ENCODE measurements at places on chromosomes 5 and 9. TPM values are rescaled to one million over a fixed set of nuclear protein-coding genes. Genes with fewer than 3 reads are reported as not detected.

DNA sequence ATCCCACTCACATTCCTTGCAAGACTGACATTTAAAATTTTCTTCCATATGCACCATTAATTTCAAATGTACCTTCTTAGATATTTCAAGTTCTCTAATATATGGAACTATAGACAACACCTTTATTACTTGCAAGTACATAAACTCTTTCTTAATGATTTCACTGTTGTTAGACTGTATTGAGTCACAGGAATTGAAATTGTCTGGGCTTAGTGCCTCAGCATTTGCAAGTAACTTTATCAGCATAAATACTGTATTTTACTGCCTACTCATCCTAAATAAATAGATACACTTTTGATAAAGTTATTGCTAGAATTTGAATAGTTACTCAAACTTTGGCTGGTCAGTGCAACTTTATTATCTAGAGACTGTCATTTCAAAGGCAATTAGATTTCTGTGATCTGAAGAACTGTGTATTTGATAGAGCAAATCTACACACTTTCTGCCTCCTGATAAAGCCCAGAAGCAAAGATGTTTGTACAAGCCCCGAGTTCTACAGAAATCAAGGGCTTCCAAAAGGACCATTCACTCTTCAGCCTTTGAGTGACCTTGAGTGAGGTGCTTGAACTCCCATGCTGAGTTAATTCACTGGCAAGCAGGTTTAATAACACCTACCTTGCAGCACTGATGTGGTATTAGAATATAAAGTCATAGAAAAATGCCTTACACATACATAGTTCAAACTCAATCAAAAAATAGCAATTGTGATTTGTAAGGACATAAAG, 91.6 kb downstream of the COX7C start:
- DNase-seq, result no peak

DNA sequence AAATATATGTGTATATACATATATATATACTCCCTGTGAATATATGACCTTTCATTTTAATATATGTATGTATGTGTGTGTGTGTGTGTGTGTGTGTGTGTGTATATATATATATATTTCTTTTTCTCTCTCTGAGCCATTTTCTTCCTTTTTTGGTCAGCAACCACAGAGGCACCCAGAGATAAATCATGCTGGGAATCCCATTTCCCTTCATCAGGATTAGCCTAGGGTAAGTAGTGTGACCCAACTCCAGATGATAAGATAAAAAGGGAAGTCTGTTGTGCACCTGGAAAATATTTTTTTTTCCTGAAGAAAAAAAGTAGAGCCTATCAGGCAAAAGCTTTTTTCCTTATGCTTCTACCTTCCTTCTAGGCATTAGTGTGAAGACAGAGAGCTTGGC, 25.4 kb upstream of the SUB1 start:
- no peak for DNase-seq

GRCh38 chr5:134252671-134253070, 26.8 kb upstream of the PPP2CA start:
- no peak for DNase-seq

DNA sequence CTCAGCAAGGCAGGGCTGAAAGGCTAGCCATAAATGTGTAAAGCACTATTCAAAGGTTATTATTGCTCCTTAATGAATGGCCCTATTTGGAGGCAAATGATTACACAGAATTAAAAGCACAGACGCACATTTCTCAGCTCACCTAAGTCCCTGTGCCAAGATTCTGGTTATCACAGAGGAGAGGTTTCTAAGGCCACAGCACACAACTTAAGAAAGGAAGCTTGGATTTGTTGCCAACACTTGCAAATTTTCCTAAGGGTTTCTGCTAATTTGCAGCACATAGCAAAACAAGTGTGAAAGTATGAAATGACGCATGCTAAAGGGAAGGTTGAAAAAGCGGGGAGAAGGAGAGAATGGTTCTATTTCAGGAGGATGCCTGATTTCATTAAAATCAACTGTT, 834.1 kb upstream of the C9orf72 start:
- no peak for DNase-seq

GRCh38 chr5:126794157-126794828, 17.4 kb downstream of the LMNB1 start:
- no peak for DNase-seq

The PKD2L2 gene
- not detected for total RNA-seq

The RNF183 gene
- total RNA-seq, result not detected

The SPINK7 gene
- total RNA-seq, result not detected

- DNase-seq, result no peak
Measured at GRCh38 chr5:80619086-80619485, 35.4 kb upstream of the MSH3 start.

DNA sequence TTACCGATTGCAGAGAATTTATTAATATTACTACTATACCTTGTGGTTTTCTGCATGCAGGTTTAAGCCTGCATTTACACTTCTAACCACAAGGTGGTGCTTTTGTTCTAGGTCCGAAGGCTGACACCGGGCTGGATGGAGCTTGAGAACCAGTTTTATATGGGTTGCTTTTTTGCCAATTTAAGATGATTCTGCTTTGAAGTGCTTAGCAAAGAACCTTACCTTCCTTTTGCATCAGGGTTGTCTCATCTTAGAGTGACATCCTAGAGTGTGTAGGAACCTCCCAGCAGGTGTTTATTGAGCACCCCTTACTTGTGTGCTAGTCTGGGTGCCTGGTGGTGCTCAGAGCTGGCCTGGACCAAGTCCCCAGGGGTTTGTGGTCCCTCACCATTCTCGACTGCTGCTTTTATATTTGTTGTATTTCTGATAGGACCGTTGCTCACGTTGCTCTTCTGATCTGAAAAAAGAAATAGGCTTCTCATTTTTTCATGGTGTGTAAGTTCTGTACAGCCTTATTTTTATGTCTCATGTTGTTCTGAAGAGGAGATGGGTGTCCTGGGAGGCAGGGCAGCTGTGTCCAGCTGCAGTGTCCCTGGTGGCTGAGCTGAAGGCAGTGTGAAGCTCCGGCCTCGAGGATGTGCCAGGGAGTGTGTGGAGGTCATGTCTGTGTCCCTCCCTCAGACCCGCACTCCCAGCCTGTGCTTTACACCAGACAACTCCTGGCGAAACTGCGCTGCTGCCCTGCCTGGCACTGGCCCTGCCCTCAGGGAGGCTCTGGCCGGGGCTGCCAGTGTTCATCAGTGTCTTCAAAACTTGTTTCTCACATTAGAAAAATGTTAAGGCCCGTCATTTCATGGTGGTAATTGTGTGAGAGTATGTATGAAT, 54.3 kb downstream of the EHMT1 start:
- peak; percentile 72 for DNase-seq

The TLR4 gene
- 33.1 TPM for total RNA-seq

DNA sequence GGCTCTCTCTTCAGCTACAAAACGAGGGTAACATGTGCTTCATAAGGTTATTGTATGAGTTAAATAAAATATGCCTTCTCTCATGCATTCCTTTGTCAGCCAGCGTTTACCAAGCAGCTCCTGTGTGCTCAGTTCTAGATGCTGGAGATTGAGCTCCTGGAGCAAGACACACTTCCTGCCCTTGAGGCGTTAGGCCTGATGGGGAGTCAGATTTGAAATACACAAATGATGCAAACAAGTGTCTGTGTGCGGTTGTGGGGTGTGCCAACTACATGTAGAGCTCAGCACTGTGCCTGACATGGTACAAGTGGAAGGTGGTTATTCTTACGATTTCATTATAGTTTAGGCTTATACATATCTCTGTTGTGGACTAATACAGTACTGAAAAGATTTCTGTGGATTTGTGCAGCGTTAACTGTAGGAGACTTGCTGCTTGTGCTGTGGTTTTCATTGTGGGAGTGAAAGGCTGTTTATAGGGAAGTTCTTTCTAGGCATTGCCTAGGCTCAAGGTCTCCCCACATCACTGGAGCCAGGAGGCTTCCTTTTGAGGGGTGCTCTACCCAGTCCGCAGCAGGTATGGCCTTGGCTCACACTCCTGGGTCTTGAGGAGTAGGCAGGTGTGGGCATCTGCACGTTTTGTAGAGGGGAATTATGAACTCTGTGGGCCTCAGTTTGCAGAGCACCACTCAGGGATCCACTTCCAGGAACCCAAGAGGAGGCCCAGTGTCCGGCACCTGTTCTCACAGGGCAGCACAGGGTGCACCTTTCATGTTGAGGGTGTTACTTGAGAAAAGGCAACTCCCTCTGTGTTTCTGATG, 39.8 kb upstream of the ANGPTL2 start:
- no peak for DNase-seq

GRCh38 chr5:130102960-130103359, 198.7 kb downstream of the CHSY3 start:
- DNase-seq, result no peak

DNA sequence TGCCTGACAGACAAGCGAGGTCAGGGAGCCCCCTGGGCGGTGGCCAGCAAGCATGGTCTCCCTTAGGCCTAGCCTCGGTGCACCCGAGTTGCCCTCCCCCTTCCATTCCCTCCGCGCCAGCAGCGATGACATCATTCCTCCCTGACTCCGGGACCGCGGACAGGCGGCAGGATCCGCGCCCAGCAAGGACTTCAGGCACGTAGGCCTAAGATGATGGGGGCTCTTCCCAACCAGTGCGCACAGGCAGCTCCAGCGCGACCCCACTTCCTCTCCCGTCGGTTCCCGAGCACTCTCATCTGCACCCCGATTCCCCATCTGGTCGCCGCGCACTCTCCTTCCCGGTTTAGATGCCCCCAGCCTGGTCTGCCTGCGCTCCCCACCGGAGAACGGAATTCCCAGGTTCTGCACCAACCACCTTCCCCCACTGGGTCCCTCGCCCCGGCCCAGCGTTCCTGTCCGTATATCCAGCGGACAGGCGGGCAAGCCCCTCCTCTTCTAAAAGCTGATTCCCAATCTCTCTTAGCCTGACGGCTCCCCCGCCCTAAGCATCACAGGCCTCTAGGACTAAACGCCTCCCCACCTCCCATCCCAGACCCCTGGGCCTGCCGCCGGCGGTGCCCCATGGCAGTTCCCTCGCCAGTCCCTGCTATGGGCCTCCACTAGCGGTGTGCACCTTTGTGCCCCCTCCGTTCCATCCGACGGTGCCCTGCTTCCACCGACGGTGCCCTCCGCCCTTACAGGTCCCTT, 931 bp downstream of the FAM219A start:
- DNase-seq, result peak; percentile 43

DNA sequence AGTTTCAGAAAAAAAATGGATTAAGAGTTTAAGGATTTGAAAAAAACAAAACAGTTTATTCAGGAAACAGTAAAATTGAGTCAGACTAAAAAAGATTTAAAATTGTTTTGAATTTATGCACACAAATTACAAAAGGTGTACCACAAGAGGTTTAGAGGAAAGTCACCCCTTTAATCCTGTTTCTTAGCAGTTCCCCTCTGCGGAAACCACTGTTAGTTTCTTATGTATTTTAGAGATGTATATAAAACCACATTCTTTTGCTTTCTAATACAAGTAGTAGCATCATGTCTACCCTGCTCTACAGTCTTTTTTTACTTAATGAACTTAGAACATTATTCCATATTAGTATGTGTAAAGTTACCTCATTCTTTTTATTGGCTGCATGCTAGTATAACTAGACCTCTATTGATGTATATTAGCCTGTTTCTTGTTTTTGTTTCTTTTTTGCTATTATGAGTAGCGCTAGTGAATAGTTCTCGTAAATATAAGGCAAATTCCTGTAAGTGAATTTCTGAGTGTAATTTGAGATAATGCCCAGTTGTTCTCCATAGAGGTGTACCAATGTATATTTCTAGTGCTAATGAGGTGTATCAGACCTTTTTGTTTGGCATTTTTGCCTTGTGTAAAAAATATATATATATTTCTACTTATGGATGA, 20.0 kb downstream of the GPBP1 start:
- DNase-seq, result no peak

The FBXW2 gene
- total RNA-seq, result 41.1 TPM

DNA sequence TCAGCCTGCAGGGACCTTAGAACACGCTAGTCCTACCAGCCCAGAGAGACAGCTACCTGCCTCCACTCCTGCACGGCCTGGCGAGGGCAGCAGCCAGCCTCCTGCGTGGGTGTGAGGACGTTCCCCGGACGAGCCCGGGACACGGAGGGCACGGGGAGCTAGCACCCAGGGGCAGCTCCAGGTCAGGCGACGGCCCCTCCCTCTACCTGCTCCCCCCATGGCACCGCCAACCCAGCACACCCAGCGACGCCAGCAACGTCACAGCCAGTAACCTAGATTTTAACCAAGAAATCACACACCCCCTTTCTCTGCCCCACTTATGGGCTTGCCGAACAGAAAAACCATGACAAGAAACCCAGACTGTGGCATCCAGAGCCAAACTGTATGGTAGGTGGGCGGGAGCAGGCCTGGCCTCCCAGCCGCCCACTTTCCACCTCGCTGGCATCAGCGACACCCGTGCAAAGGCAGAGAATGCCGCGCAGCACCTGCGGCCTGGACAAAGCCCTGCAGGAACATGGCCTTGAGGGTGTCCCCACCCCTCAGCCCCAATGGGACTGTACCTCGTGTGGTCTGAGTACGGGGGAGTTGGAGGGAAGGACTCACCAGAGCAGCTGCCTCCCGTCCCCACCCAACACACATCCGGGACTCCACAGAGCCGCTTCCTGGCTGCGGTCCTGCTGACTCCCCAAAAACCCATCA, 47.9 kb downstream of the NACC2 start:
- DNase-seq, result no peak

The OR2K2 gene
- not detected for total RNA-seq

The NIPAL4 gene
- not detected for total RNA-seq

DNA sequence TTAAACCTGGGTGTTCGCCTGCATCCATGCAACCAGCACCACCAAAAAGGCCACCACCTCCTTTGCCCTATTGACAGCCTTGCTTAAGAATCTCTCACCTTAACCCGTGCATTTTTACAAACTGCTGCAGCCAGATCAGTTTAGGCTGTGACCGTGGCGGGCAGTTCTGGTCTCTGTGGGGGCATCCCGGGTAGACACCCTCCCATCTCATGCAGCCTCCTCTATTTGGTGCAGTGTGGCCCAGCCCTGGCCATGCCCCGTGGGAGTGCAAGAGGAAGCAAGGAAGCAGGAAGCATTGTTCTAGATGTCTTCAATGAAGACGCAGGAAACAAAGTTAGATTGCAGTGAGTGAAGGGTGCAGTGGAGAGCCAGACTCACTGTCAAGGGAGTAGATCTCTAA, 108.8 kb upstream of the MVB12B start:
- DNase-seq, result no peak

DNA sequence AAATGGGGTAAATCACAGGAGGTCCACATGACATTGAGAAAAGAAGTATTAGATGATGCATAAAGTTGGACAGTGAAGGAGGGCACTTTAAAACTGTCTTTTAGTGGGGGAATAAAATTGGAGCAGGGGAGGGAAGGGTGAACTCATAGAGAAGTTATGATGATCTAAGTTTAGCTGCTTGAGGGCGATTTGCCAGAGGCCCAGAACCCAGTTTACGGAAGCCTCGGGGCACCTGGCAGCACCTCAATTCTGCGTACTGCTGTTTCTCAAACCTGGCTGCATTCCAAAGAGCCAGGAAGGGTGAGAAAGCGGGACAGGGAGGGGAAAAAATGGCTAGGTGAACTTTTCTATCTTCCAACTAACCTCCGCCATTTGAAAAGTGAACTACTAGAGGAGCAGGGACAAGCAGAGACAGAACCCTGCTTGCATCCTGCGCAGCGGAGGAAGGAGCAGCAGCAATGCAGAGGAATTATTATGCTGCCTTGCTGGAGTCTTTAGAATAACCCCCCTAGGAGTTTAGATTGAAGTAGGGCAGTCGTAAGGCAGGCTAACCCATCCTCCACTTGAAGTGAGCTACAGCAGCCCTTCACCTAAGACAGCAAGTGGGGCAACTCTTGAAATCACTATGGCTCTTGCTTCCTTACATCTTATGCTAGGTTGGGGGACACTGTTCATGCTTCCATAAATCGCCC, 316.8 kb downstream of the BRINP1 start:
- no peak for DNase-seq

The IFNA6 gene
- total RNA-seq, result not detected

The FCHSD1 gene
- 53.4 TPM for total RNA-seq

The FOXD4L5 gene
- not detected for total RNA-seq

All from tibial nerve (tissue), 4 donors.